ENCODE measurements at places on chromosomes 3 and 15. TPM values are rescaled to one million over a fixed set of nuclear protein-coding genes. Genes with fewer than 3 reads are reported as not detected.
A peak's percentile ranks its signal among the peaks of the same experiment; 100 is the strongest.

DNA sequence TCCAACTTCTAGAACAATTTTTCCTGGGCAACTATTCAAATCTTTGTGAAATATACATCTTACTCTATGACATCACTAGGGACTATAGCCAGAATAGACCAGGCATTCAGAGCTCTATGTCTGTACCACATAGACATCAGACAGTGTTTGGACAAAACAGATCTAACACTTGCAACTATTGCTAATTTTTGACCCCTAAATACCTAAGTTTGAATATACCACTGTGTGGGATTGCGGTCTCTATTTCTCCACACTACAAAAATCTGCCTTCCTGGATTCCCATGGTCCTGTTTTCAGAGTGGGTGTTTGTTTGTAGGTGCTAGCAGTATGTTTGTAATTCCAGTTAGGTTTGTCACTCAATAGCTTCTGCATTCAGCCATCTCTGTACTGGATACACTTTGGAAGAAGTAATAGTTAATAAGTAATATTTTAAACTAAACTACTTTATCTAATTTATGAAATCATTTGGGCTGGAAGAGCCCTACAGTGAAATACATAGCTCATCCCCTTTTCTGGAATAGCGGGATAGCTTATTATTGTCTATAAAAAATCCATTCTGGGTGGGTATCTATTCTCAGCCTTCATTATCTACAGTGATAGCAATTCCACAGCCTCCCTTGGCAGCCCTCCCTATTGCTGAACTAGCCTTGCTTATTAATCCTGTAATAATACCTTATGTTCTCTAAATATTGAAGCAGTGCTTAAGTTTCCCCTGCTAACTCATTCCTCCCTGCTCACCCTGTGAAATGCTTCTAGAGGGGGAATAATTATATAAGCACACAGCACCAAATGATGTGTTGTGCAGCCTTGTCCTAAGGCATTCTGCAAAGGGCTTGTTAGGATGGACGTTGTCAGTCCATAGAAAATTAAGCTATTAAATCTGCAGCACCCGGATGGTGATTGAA lies 49.4 kb downstream of the RBMS3 start:
- no peak for DNase-seq

DNA sequence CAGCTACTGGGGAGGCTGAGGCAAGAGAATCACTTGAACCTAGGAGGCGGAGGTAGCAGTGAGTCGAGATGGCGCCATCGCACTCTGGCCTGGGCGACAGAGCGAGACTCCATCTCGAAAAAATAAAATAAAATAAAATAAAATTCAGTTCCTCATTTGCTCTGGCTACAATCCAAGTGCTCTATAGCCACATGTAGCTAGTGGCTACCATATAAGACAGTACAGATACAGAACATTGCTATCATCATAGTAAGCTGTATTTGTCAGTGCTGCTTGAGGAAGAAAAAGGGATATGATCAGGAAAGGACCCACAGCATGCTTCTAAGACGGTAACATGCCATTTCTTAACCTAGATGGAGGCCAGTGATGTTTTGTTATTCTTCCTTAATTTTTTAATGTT lies 88.7 kb upstream of the CDAN1 start:
- no peak for DNase-seq

- DNase-seq: no peak
Observed at GRCh38 chr3:47113669-47114365, 50.1 kb downstream of the SETD2 start.

DNA sequence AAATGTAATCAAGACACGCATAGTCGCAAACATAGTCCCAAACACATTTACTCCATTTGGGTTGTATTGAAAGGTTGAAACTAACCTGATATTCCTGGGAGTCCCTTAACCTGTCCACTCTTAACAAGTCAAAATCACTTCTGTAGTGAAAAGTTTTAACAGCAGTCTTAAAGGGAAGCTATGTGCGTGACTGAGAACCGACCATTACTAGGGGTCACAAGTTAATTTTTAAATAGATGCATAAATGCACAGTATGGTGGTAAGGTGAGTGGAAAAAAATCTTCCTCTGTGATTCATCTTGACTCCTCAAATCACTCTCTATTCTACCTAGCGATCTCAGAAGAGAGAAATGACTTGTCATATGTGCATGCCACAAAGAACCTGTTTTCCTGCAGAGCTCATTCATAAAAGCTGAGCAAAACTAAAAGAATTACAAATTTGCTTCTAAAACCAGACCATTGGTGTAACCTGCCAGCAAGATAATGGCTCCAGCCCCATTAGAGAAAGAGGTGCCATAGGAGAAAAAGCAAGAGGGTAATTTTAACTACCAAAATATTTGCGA lies 4.8 kb downstream of the GPR15 start:
- DNase-seq: no peak

- DNase-seq: no peak
Observed at GRCh38 chr3:89795506-89795905, 688.1 kb downstream of the EPHA3 start.

GRCh38 chr15:47870956-47871625 lies 153.8 kb downstream of the SEMA6D start:
- DNase-seq: no peak

GRCh38 chr15:85651548-85651947 lies 143.2 kb downstream of the KLHL25 start:
- no peak for DNase-seq

GRCh38 chr15:91384189-91384730 lies 284.2 kb downstream of the SV2B start:
- no peak for DNase-seq

DNA sequence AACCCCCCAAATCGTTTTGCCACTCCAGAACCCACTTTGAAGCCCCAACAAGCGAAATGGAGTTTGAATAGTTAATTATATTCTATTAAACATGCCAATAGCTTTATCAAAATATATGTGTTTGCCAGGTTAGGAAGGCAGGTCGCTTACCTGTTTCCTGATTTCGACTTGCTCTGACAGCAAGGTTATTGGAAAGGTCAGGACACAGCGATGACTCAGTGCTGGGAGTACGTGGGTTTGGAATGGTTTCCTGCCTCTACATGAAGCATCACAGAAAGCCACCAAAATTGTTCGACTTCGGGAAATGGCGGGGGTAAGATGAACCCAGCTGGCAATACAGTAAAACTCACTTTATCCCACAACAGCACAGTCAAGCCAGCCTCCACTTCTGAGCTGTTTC lies 135.6 kb upstream of the ABI3BP start:
- DNase-seq: no peak

DNA sequence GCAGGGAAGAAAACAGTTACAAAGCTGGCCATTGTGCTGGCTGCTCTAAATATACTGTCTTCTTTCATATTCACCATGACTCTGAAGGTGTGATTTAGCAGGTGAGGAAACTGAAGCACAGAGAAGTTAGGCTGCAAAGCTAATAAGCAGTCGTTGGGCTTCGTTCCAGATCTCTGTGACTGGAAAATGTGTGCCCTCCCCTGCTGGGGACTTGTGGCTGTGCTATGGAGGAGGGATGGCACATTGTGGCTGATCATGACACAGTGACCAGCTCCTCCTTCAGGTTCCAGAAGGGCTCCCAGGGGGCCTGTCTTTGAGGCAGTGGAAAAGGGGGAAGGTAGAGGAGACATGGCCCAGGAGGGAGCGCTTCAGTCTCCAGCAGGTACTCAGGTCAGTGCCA lies 19.2 kb downstream of the PXK start:
- no peak for DNase-seq

DNA sequence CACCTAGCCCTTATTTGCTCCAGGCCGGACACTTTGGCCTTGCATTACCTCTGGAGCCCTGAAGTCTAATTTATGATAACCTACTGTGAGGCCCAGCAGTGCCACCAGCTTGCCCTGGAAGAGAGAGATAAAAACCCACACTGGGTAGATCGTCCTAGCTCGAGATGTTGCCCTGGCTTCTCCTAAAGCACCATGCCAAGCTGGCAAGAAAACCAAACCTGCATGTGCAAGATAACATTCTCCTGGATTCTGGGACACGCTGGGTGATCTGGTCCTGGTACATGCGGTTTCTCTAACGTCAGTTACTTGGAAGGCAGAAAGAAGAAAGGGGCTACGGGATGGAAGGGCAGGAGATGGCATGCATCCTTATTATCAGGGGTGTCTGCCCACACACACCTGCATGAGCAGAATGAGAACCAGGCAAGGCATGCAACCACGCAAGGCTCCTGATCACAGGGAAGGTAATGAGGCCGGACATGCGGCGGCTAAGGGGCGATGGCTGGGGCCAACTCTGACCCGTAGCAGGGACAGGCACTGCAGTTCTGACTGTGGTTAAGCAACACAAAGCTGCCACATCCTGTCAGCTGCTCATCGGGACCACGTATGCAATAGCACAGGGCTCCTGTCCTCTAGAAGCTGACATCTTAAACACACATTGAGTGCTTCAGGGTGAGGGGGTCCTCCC lies 73.0 kb downstream of the OXNAD1 start:
- DNase-seq: peak; percentile 76

GRCh38 chr3:58998476-58999117 lies 51.2 kb downstream of the CFAP20DC start:
- DNase-seq: peak; percentile 30

- no peak for DNase-seq
Observed at GRCh38 chr3:72144773-72145505, 360.0 kb upstream of the PROK2 start.

DNA sequence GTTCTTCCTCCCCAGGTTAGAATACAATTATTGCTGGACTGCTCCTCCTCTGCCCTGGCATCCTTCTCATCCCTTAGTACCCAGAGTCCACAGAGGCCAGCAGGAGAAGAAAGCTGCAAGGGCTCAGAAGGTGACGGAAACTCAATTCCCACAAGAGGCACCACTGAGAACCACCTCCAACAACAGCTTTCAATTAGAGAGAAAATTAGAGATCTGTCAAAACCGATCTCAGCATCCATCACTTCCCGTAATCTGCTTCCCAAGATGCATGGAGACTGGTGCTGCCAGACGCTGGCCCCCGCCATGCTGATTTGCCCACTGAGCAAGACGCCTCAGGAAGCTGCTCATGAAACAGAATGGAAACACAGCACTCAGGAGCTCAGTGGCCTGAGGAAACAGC lies 135.0 kb upstream of the PRICKLE2 start:
- no peak for DNase-seq

- DNase-seq: no peak
Observed at GRCh38 chr3:152964911-152965609, 130.1 kb downstream of the P2RY1 start.

NANOGP8 gene
- total RNA-seq: not detected

CCR3 gene
- 1.9 TPM for total RNA-seq

ZNF774 gene
- total RNA-seq: 0.83 TPM

LTF gene
- not detected for total RNA-seq

KIF23 gene
- 55.7 TPM for total RNA-seq
